ENCODE measurements at places on chromosomes 5 and 9. TPM values are rescaled to one million over a fixed set of nuclear protein-coding genes. Genes with fewer than 3 reads are reported as not detected.

DNA sequence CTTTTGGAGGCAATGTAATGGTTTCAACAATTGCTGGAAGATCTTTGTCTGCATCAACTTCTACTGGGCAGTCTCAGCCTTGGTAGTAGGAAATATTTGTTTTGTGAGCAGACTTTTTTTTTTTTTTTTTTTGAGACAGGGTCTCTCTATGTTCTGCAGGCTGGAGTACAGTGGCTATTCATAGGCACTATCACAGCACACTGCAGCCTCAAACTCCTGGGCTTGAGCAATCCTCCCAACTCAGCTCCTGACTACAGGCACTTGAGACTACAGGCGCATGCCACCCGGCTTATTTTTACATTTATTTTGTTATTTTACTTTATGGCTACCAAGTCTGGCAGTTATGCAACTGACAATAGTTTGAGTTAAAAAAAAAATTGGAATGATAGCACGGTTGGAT, 187.3 kb downstream of the SNX18 start:
- no peaks in the 10 kb centered on the region for H3K36me3 ChIP-seq
- no peak for DNase-seq
- H3K4me3 ChIP-seq = no peak overlapping the region
- H3K27ac ChIP-seq = no peak overlapping the region
- H3K4me1 ChIP-seq = no peaks in the 10 kb centered on the region

DNA sequence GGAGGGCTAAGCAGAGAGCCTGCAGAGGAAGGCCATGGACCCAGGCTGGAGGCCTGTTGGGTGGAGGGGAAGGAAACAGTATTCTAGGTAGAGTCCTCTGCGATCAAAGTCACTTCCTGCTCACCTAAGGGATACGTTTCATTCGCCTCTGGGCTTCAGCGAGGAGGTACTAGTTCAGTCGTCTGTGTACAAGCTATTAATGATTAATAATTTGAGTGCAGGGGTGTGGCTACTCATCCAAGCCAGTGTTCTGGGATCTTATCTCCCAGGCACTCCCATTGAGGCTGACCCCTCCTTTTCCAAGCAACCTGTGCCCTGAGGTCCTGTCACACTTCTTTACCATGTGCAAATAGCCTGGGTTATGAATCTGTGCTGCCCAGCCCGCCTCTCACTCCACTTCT, 25.2 kb downstream of the RALGPS1 start:
- no peaks in the 10 kb centered on the region for H3K36me3 ChIP-seq
- H3K27me3 ChIP-seq = peaks cover 9% of the 10 kb centered on the region
- H3K4me3 ChIP-seq = no peak overlapping the region
- H3K4me1 ChIP-seq = no peaks in the 10 kb centered on the region
- no peak for DNase-seq

DNA sequence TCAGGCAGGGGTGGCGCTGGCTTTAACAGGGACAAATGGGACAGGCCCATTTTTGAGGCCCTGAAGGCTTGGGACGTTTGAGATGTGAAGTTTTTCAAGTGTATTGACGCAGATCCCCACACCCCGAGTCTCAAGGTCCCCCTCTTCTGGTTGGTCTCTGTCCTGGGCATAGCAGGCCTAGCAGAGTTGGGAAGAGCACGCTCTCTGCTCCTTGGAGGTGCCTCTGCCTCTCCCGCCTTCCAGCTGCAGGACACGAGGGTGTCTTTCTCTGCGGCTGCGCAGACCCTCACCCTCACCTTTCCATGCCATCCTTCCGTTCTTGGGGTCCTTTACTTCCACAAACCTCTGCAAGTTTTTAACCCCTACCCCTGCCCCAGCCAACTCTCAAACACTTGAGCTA, 18.6 kb downstream of the ADAMTSL2 start:
- H3K4me1 ChIP-seq = peaks cover 2% of the 10 kb centered on the region
- no peaks in the 10 kb centered on the region for H3K36me3 ChIP-seq
- DNase-seq = no peak
- no peak overlapping the region for H3K27ac ChIP-seq
- peaks cover 8% of the 10 kb centered on the region for H3K27me3 ChIP-seq

DNA sequence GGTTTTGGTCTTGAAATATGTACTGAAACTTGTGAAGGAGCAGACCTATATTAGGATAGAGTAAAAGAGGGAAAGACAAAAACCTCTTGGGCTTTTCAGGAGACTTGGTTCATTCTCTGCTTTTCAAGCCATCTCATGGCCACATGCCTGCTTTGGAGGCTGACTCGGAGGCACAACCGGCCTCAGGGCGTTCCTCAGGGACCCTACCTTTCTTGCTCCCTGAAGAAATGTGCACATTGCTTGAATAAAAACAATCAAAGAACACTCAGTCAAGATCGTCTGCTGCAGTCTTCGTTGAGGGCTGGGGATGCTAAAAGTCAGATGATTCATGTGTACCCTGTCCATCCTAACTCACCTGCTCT, 994 bp downstream of the IRGM start:
- no peaks in the 10 kb centered on the region for H3K4me1 ChIP-seq
- no peak for DNase-seq
- no peak overlapping the region for H3K27ac ChIP-seq

DNA sequence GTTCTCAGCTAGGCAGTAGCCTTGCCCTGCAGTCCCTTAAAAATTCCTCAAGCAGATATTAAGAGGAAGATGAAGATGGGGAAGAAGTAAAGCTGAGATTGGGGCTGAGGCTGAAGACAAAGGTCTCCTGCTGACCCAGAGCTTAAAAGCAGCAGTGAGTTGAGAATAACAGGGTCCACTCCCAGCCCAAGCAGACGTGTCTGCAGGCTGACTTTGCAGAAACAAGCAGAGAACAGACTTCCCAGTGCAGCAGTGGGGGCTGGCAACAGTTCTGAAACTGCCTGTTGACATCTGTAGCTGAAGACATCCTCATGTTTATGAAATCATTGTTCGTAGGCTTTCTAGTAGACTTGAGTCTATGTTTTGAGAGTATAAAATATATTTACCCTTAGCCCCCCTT, 1.1 kb downstream of the CTXN3 start:
- H3K4me3 ChIP-seq = no peak overlapping the region
- H3K27ac ChIP-seq = no peak overlapping the region
- no peak for DNase-seq
- no peaks in the 10 kb centered on the region for H3K4me1 ChIP-seq
- no peaks in the 10 kb centered on the region for H3K36me3 ChIP-seq

GRCh38 chr9:88889386-88889785, 101.9 kb upstream of the S1PR3 start:
- H3K36me3 ChIP-seq = no peaks in the 10 kb centered on the region
- H3K27me3 ChIP-seq = no peaks in the 10 kb centered on the region
- no peak overlapping the region for H3K27ac ChIP-seq

GRCh38 chr5:146906803-146907202, 28.2 kb upstream of the PPP2R2B start:
- DNase-seq = no peak
- no peaks in the 10 kb centered on the region for H3K4me1 ChIP-seq
- H3K36me3 ChIP-seq = no peaks in the 10 kb centered on the region
- no peak overlapping the region for H3K4me3 ChIP-seq

DNA sequence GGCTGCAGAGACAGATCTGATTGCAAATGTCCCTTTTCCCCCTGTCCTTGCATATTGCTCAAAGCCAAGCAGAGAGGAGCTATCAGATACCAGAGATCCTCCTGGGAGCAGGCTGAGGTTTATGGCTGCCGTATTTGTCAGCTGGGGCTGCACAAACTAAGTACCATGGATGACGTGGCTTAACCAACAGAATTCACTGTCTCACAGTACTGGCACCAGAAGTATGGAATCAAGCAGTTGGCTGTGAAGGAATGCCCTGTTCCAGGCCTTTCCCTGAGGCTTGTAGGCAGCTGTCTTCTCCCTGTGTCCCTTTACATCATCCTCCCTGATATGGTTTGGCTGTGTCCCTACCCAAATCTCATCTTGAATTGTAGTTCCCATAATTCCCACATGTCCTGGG, 2.6 kb downstream of the CFAP90 start:
- H3K27me3 ChIP-seq = peaks cover 14% of the 10 kb centered on the region
- no peak overlapping the region for H3K4me3 ChIP-seq
- no peak for DNase-seq
- H3K27ac ChIP-seq = no peak overlapping the region
- peaks cover 4% of the 10 kb centered on the region for H3K4me1 ChIP-seq

GPX8 gene
- 0.62 TPM for total RNA-seq

GABRA1 gene
- not detected for total RNA-seq

DNAJC18 gene
- total RNA-seq = 5.0 TPM

TTC39B gene
- 1.2 TPM for total RNA-seq
